Mucosa of gallbladder (tissue), 1 donor: ENCODE measurements at places on chromosomes 16 and 17. TPM values are rescaled to one million over a fixed set of nuclear protein-coding genes. Genes with fewer than 3 reads are reported as not detected.

LLGL2 gene
- total RNA-seq, result 477 TPM

SPIRE2 gene
- total RNA-seq, result 19.9 TPM

PNMT gene
- 1.8 TPM for total RNA-seq

ZP2 gene
- total RNA-seq, result 0.09 TPM

UNC13D gene
- 26.4 TPM for total RNA-seq

MT3 gene
- total RNA-seq, result 1.4 TPM

HOXB3 gene
- 17.2 TPM for total RNA-seq

TP53TG3B gene
- total RNA-seq, result not detected

CD79B gene
- total RNA-seq, result 3.4 TPM

MYO15A gene
- 3.3 TPM for total RNA-seq

KRT31 gene
- not detected for total RNA-seq

MMP28 gene
- 32.8 TPM for total RNA-seq

PIPOX gene
- 3.5 TPM for total RNA-seq

MAPT gene
- 11.0 TPM for total RNA-seq

HAP1 gene
- 1.9 TPM for total RNA-seq

CHP2 gene
- total RNA-seq, result not detected

LRRC37A gene
- 2.6 TPM for total RNA-seq
